ENCODE measurements at places on chromosomes 2 and 18.

DNA sequence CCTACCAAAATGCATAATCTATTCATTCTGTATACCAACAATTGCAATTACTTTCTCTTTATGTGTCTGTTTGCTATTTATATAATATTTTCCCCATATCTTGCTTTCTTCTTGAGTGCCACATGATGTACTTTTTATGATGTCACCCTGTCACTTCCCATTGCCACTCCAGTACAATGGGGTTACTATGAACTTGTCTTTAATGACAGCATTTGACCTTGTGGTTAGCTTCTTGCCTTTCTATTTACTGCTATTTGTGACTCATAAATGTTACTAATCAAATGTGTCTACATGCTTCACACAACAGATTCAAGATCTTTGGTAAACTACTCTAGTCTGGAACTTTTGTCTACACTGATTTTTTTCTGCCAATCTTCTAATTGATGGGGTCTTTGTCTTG is 486.3 kb downstream of the NR4A2 start:
- no peak for DNase-seq

GRCh38 chr2:204108330-204108751 is 171.8 kb downstream of the ICOS start:
- DNase-seq = no peak

DNA sequence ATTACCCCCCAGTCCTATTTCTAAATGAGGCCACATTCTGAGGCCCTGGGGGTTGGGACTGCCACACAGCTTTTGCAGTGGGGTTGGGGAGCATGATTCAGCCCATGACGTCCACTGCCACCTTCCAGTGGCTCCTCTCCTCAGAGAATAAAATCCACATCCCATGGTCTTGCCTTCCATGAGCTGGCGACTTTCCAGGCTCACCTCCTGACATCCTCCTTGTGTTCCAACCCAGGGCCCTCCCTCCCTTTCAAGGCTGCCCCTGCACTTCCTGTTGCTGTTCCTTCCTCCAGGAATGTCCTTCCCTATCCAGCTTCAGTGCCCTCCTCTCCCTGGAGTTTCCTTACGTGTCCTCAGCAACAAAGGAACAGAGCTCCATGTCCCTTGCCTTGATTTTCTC is 187.3 kb upstream of the ID2 start:
- no peak for DNase-seq

DNA sequence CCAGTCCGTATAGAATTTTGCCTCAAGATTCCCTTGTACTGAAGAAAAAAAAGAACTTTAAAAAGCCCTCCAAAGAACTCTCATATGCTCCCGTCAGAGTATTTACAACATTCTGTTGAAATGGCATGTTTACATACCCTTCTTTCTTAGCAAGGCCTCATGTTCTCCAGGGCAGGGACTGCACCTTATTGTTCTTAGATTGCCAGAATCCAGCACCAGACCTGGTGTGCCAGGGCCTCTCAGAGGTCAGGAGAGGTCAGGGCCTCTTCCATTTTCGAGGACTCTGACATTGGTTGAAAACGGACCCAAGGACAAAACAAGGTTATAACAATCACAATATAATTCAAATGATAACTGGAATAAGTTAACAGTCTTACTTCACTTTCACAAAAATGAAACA is 78.2 kb downstream of the TNP1 start:
- no peak for DNase-seq

DNA sequence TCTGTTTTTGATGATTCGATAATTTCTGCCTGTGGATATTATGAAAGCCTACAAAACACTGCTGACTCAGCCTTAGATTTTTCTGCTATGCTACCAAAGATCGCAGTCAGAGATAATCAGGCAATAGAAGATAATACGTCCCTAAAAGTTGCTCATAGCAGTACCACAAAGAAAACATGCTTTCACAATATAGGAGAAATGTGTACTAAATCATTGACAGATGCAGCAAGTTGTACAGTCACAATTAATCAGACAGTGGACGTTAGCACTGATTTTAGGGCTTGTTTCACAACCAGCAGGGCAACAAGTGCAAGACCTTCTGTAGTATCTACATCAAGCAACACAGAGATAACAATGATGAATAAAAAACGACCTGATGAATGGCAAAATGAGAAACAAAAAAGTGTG is 19.5 kb downstream of the RBM44 start:
- no peak for DNase-seq

Measured in stimulated activated CD4-positive, alpha-beta T cell treated with anti-CD3 and anti-CD28 coated beads, TNF-alpha, amount 100 ng/mL, for 4 hours (primary cell).